ENCODE measurements at places on chromosomes 1 and 21.

GRCh38 chr1:110502402-110503151 lies 16.4 kb downstream of the KCNA10 start:
- no peak for DNase-seq

DNA sequence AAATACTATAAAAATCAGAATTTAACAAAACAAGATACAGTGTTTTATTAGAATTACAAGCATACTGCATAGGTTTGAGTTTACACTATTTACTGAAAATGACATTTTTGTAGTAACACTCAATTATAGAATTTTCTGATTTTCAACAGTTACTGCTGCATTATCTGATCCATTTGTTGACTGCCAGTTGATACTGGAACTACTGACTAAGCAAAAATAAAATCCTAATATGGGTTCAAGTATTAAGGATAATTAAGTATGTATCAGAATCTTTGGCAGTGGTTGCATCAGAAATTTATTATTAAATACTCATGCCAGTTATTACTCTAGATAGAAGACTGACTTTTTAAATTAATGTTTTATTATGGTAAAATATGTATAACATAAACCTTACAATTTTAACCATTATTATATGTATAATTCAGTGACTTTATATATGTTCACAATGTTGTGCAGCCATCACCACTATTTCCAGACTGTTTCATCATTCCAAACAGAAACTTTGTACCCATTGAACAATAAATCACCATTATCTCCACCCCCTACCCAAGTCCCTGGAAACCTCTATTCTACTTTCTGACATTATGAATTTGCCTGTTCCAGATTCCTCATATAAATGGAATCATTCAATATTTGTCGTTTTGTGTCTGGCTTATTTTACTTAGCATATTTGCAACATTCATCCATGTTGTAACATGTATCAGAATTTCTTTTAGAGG lies 58.2 kb upstream of the GPR88 start:
- DNase-seq, result no peak

- no peak for DNase-seq
Measured at GRCh38 chr21:38857152-38857825, 51.6 kb downstream of the ETS2 start.

GRCh38 chr1:208235982-208236761 lies 8.0 kb downstream of the PLXNA2 start:
- no peak for DNase-seq

Data from iPS DF 19.7 (cell line).